ENCODE measurements at places on chromosomes 3 and 15. TPM values are rescaled to one million over a fixed set of nuclear protein-coding genes. Genes with fewer than 3 reads are reported as not detected.

The LRRC15 gene
- 0.04 TPM for total RNA-seq

The VEPH1 gene
- 0.40 TPM for total RNA-seq

The SAXO2 gene
- total RNA-seq, result 0.80 TPM

The CADM2 gene
- not detected for total RNA-seq

The GRAMD2A gene
- 4.0 TPM for total RNA-seq

The MOBP gene
- total RNA-seq, result not detected

The HIGD2B gene
- total RNA-seq, result not detected

The WDR49 gene
- total RNA-seq, result 0.16 TPM

The ABI3BP gene
- 7.1 TPM for total RNA-seq

The THRB gene
- total RNA-seq, result 4.7 TPM

The CERS3 gene
- 120 TPM for total RNA-seq

The NR2E3 gene
- total RNA-seq, result 0.56 TPM

The HESX1 gene
- total RNA-seq, result 0.80 TPM

DNA sequence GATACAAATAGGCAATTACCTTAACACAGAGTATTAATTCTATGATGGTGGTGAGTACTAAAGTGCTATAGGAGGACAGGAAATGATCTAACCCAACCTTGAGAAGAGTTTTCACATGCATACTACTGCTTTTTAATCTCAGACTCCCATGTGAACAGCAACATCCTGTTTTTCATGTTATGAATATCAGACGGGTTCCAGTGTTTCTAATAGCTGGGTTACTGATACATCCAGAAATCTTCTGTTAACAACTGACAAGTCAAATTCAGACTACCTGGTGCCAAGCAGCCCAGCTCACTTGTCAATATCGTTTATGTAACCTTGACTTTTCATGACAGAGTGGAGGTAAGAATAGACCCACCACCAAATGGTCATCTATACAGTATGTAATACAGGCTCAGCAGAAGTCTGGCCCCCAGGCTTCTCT lies 220.2 kb upstream of the COL8A1 start:
- no peak for ATAC-seq

DNA sequence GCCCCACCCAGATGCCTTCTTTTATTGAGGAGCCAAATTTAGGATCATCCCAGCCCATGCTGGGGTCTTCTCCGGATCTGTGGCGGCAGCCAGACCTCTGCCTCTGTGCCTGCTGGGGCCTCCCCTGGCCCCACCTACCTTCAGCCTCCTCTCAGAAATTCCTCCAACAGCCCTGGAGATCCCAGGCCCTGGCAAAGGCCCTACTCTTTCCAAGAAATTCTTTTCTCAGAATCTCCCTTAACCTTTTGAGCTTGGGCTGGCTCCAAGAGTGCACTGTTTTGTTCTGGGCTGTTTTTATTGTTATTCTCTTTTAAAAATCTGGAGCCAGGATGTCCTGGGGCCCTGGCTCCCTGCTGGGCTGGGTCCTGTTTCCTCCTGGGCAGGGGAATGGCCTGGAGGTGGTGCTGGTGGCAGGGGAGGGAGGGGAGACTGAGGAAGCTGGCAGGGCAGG lies 57.8 kb downstream of the GRIP2 start:
- peak; percentile 21 for ATAC-seq

DNA sequence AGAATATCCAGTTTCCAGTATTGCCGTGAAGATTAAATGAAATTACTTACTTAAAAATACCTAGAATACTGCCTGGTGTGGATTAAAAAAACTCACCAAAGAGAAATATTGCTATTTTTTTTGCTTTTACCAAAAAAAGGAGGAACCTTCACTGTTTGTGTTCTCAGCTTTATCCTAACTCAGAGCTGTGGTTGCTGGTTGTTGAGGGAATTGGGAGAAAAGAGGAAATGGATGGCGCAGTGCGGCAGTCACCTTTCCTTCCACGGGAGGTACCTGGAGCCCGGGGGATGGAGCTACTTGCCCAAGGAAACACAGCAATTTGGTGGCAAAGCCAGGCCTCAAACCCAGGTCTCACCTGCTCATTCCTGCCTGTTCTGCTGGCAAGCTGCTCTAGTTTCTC lies 270.3 kb downstream of the RPLP1 start:
- ATAC-seq, result no peak

GRCh38 chr15:57298843-57299550 lies 77.3 kb upstream of the CGNL1 start:
- no peak for ATAC-seq

GRCh38 chr15:100094127-100094510 lies 247.7 kb downstream of the ADAMTS17 start:
- no peak for ATAC-seq

DNA sequence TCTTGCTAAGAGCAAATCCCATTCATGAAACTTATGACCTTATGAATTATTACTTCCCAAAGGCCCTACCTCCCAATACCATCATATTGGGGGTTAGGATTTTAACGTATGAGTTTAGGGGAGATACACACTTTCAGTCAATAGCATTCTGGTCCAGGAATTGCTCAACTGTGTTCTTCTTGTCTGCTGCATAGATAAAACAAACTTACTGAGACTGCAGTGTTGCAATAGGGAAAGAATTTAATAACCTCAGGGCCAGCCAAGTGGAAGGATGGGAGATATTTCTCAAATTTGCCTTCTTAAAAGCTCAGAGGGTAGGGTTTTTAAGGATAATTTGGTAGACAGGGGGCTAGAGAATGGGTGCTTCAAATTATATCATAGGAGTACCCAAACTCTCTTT lies 625.8 kb downstream of the OTOL1 start:
- no peak for ATAC-seq

GRCh38 chr15:52241489-52241888 lies 50.3 kb upstream of the GNB5 start:
- ATAC-seq, result no peak

GRCh38 chr3:142628801-142629200 lies 32.6 kb downstream of the PLS1 start:
- no peak for ATAC-seq

DNA sequence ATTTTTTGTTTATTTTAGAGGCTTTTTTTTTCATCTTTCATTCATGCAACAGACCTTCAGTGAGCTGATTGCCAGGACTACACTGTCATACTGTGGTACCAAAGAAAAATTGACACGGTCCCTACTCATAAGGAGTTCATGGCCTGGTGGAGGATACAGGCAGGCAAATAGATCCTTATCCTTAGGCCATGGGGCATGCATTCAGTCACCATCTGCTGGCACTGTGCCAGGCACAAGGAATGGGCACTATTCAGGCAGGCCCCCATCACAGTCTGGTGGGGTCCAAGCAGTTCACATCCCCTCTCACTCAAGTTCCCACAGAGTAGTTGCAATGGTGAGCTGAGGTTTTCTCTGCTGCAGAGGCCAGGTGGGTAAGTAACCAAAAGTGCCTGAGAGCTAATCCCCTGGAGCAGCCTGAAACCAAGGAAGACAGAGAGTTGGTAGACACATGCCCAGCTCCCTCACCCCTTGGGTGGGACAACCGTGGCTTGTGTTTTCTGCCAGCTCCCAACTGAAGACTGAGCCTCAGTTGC lies 17.3 kb downstream of the CISH start:
- no peak for ATAC-seq

GRCh38 chr3:161579395-161580126 lies 83.0 kb downstream of the OTOL1 start:
- ATAC-seq, result no peak

DNA sequence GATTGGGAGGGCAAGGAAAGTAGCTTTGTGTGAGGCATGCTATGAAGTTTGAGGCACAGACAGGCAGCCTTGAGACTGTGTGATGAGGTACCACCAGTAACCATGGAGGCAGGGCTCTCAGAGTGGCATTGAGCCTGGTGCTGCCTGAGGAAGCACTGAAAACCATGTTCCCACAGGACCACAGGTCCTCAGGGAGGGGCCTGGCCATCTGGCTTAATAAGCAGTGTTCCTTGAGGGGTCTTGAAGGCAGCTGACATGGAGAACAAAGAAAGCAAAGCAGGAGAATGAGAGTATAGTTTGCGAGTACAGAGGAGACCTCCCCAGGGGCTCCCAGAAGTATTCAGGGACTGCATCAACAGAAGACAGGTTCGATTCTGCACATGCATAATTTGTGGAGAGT lies 346.6 kb downstream of the EPHB1 start:
- ATAC-seq, result no peak

- ATAC-seq, result no peak
Observed at GRCh38 chr15:63994073-63994600, 52.1 kb downstream of the DAPK2 start.

DNA sequence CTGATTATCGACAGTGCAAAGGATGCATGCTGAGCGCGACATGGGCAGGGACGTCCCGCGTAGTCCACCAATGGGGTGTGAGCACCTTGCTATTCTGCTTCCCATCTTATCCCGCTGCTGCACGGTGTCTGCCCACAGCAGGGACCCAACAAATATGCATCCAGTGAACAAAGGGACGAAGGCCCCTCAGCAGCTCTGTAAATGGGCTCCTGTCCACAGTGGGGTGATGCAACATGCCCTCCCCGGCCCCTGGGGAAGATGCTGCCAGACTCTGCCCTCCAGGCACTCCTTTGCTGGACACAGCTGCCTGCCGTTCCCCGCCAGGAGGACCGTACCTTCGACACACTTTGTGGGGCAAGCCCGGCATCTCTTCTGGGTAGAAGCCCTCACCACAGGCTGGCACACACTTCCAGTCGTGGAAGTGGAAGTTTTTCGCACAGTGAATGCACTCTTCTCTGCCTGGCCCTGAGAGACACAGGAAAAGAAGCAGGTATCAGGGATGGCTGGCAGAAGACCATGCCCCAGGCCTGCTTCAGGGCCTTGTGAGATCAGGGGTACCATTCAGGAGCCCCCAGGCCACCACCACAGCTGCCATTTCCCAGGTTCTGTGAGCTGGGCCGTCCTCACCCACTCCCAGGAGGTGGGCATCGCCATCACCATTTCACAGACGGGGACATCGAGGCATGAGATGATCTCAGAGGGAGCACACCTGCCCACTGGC lies 18.2 kb upstream of the SNRPA1 start:
- no peak for ATAC-seq

DNA sequence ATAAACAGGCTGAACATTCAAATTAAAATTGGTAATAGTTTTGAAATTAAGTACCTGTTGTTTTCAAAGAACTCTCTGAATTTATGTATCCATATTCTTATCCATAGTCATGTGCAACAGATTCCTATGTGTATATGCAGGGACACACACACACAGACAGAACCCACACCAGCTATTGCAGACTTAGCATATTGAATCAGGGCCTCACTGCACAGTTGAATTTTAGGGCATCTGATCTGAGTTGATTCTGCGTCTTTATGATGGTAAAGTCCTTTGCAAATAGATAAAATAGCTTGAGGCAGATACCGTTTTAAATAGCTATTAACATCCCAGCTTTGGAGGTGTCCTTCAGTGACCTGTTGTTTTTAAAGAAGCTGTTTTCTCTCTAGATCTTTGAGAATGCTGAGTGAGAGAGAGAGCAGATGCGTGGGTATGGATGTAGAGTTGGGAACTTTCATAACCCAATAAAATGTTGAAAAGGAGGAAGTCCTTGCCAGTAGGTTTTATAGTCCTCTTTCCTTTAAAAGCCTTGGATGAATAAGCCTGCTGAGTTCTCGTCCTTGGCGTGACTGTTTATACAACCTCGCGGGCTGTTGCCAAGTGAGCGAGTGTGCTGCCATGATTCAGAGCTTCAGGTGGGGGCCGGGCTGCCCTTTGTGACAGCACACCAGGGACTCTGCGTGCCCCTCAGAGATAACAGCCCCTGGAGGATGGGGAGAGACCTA lies 18.3 kb downstream of the MYZAP start:
- peak; percentile 59 for ATAC-seq

- ATAC-seq, result no peak
Observed at GRCh38 chr15:52133510-52134220, 21.1 kb upstream of the BCL2L10 start.

GRCh38 chr3:18531662-18532061 lies 106.5 kb upstream of the SATB1 start:
- ATAC-seq, result no peak

DNA sequence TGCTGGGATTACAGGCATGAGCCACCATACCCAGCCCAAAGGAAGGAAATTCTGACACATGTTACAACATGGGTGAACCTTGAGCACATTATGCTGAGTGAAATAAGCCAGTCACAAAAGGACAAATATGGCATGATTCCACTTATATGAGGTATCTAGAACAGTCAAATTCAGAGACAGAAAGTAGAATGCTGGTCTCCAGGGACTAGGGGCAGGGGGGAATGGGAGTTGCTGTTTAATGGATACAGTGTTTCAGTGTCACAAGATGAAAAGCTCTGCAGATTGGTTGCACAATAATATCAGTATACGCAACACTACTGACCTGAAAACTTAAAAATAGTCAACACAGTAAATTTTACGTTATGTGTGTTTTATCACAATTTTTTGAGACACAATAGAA lies 4.1 kb downstream of the SPATA12 start:
- no peak for ATAC-seq

GRCh38 chr3:126969586-126969985 lies 13.3 kb upstream of the PLXNA1 start:
- no peak for ATAC-seq

GRCh38 chr15:59941612-59942011 lies 62.5 kb upstream of the FOXB1 start:
- ATAC-seq, result no peak

- no peak for ATAC-seq
Observed at GRCh38 chr3:134931045-134931785, 136.2 kb downstream of the EPHB1 start.

- no peak for ATAC-seq
Observed at GRCh38 chr3:133827684-133828083, 22.1 kb downstream of the SRPRB start.

DNA sequence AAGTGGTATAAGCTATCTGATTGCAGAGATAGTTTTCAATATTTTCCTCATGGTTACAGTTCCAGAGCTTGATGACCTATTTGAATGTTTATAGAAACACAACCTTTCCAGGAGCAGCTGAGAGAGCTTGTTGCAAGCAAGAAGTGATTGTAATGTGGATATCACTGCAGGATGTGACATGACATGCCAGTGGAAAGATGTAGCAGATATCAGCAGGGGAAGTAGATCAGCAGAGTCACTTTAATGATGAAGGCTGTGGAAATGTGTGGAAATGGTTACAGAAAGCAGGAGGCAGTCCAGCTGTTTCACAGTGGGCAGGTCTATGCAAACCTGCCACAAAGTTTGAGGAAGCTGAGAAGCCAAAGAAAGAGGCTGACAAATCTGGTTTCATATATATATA lies 21.0 kb downstream of the TMEM158 start:
- ATAC-seq, result no peak

DNA sequence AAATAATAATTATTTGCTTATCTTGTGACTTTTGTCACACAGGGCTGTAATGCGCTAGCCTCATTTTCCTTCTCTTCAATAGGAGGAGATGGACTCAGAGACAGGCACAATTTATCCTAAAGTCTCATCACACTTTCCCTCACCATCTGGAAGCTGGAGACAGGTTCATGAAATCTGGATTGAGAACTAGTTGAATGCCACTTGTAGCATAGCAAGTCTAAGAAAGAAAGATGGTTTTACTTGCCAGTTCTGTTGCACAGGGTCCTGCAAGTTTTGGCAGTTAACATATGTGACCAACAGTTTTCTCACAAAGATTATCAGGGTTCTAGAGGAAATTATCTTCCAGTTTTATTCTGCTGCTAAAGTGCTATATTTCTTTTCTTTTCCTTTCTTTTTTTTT lies 9.0 kb upstream of the ZSCAN2 start:
- ATAC-seq, result no peak

GRCh38 chr15:92074646-92075045 lies 221.1 kb downstream of the SLCO3A1 start:
- no peak for ATAC-seq

All from esophagus mucosa (tissue), 1 donor.